ENCODE measurements at places on chromosomes 2 and 18.

- DNase-seq: peak; percentile 7
Observed at GRCh38 chr18:36284671-36285295, 12.7 kb upstream of the FHOD3 start.

DNA sequence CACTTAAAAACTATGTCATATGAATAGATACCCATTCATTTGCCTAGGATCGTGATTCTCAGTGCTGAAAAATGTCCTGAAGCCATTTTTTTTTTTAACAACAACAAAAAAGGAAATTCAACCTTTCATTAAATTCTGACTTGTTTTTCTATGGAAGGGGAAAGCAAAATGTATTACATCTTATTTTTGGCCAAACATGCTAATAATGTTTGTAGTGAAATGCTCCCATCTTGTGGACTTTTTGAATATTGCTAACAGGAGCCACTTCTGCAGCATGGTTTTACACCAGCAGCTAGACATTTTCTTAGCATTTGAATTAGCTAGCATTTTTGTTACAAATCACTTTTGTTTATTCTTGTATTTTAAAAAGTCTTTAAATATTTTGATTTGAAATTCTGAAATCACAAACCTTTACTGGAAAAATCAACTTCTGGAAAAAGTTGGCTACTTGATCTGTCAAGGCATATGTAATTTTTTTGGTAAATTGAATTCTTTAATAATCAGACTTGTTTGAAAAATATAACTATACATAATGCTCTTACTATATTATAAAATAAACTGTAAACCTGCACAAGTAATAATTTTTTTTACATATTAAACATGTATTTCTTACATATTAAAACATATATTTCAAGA is 75.8 kb downstream of the KIDINS220 start:
- no peak for DNase-seq

DNA sequence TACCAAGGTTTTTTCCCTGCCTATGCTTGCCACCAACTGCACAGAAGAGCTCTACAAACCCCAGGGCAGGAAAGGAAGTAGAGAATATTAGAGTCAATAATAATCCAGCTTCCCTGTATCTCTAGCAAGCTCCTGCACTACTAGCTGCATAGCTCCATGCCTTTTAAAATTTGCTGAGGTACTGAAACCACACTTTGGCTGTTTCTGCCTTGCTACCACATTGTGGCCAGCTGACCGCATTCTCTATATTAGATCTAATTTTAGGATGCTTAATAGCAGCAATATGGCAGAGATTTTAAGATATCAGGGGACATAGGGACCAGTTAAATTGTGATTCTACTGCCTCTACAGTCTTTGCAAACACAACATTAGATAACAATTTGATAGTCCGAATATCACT is 534.6 kb downstream of the MBD2 start:
- DNase-seq: no peak

GRCh38 chr2:41896186-41896846 is 151.5 kb upstream of the PKDCC start:
- DNase-seq: peak; percentile 20

DNA sequence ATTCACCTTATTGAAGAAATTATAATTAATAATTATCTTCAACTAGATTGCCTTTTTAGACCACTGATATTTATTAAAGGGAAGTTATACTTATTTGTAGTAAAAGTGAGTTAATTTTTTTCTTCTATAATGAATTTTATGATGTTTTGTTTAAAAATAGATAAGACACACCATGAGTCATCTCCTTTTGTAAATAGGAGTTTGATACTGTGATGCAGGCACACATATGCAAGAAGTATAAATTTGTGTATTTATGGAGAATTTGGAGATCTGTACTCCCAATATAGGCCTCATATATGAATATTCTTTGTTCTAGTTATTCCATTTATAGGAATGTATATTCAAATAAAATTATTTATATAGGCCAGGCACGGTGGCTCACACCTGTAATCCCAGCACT is 703.5 kb upstream of the CHAC2 start:
- DNase-seq: no peak

GRCh38 chr18:76339246-76339620 is 155.8 kb downstream of the ZNF516 start:
- DNase-seq: no peak

DNA sequence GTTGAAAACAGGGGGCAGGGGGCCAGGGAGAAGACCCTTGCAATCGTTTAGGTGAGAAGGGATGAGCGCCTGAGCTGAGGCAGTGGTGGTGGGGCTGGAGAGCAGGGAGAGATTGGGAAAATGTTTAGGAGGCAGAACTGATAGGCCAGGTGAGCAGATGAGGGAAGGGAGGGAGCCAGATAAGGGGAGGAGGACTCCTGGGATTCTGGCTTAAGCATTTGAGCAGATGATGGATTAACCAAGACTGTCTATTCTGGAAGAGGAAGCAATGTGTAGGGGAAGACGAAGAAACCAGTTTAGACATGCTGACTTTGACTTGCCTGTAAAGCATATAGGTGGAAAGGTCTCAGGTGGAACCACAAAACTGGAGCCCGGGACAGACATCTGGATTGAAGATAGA is 49.9 kb upstream of the ASPRV1 start:
- no peak for DNase-seq

GRCh38 chr18:74982946-74983635 is 225.8 kb downstream of the PTGR3 start:
- DNase-seq: no peak

DNA sequence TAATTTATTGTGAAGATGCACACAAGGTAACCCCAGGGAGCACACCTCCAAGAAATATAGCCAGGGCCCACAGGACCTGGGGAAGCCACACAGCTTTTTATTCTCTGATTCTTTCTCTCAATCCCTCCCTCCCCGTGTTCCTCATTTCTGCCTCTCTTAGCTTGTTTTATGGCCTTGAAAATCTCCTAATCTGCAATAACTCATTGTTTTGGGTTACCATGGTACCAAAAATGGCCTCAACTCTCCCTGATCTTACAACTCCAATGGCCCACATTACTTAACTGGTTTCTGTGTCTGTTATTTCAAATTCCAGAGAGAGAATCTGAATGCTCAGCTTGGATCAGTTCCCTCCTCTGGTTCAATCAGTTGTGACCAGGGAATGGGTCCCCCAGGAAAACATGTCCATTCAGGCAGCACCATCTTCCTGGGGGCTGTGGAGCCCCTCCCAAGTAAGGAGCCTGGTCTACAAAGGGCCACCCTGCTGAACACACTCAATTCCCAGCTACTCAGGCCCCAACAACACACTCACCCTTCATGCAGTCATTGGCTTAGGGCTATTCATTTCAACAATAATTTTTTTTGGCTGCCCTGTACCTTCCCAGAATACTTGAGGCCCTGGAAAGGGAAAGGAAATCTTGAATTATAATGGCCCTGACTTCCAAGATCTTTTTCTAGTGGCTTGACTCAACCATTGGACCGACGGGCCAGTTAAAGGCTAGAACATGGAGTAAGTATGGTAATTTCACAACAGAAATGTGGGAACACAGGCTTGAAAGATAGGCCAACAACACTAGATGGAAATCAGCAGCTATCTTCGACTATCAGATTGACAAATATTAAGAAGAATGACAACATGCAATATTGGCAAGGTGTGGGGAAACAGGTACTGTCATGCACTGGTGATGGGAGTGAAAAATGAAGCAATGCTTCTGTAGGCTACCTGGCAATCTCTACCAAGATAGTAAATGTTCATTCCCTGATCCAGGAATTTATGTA is 41.6 kb upstream of the ST3GAL5 start:
- DNase-seq: no peak

GRCh38 chr2:48249631-48250473 is 280.1 kb upstream of the STON1 start:
- DNase-seq: no peak

DNA sequence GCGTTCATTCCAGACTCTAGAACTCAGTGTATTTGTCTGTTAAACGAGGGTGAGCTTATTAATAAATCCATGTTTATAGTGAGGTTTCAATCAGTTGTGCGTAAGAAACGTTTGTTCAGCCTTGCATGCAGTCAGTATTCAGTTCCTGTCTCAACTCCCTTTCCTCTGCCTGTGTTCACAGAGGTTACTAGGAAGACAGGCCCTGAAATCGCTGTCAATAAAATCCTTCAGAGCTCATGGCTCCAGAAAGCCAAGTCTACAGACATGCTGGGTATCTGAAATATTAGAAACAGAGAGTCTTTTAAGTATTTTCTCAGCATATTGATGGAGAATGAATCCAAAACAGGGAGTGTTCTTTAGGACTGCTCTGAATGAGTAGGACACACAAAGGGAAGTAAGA is 75.4 kb downstream of the KLF7 start:
- no peak for DNase-seq

GRCh38 chr2:3314626-3315025 is 63.0 kb downstream of the EIPR1 start:
- no peak for DNase-seq

- no peak for DNase-seq
Observed at GRCh38 chr2:13819896-13820295, 812.6 kb upstream of the LRATD1 start.

GRCh38 chr2:34012715-34013302 is 413.7 kb upstream of the FAM98A start:
- peak; percentile 17 for DNase-seq

- DNase-seq: no peak
Observed at GRCh38 chr2:177029501-177029900, 183.1 kb upstream of the HNRNPA3 start.

- no peak for DNase-seq
Observed at GRCh38 chr2:106257830-106258229, 63.7 kb upstream of the UXS1 start.
